ENCODE measurements at places on chromosomes 5 and 9. TPM values are rescaled to one million over a fixed set of nuclear protein-coding genes. Genes with fewer than 3 reads are reported as not detected.

DNA sequence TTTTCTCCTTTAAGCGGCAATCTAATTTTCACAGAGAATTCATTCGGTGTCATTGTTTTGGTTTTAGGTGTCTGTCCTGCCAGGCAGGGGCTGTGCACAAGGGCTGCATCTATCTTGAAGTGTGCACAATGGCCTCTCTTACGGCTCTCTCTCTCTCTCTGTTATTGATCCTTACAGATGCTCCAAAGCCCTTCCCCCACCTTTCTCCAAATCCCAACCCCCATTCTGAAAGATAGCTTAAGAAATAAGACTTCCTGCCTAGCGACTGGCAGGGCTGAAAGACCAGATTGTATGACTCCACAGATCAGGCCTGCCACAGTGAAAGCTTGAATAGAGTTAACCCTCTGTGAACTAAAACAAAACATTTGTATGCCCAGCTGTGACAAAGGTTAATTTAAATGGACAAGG lies 86.5 kb upstream of the NR5A1 start:
- no peak overlapping the region for H3K4me3 ChIP-seq
- H3K27me3 ChIP-seq: no peaks in the 10 kb centered on the region
- peak overlapping the region; percentile 23 for H3K27ac ChIP-seq
- H3K4me1 ChIP-seq: peaks cover 43% of the 10 kb centered on the region
- peak; percentile 42 for DNase-seq
- H3K36me3 ChIP-seq: no peaks in the 10 kb centered on the region

The LRRC19 gene
- not detected for total RNA-seq

- H3K27me3 ChIP-seq: no peaks in the 10 kb centered on the region
- peaks cover 9% of the 10 kb centered on the region for H3K4me1 ChIP-seq
- H3K27ac ChIP-seq: peak overlapping the region; percentile 57
- no peaks in the 10 kb centered on the region for H3K36me3 ChIP-seq
- H3K4me3 ChIP-seq: no peak overlapping the region
- peak; percentile 73 for DNase-seq
Measured at GRCh38 chr9:111891910-111892499, 4.6 kb upstream of the UGCG start.

The CLIC3 gene
- 0.18 TPM for total RNA-seq

The DOCK8 gene
- 49.4 TPM for total RNA-seq

The DAB2 gene
- 27.6 TPM for total RNA-seq

The C5orf58 gene
- 2.4 TPM for total RNA-seq

The STC2 gene
- 21.8 TPM for total RNA-seq

- H3K4me1 ChIP-seq: 0 out of 3 replicates have a peak, but pooled peaks cover 4% of the 10 kb centered on the region
- H3K27me3 ChIP-seq: no peaks in the 10 kb centered on the region
- DNase-seq: no peak
Measured at GRCh38 chr5:141560151-141560550, 58.6 kb downstream of the DIAPH1 start.

DNA sequence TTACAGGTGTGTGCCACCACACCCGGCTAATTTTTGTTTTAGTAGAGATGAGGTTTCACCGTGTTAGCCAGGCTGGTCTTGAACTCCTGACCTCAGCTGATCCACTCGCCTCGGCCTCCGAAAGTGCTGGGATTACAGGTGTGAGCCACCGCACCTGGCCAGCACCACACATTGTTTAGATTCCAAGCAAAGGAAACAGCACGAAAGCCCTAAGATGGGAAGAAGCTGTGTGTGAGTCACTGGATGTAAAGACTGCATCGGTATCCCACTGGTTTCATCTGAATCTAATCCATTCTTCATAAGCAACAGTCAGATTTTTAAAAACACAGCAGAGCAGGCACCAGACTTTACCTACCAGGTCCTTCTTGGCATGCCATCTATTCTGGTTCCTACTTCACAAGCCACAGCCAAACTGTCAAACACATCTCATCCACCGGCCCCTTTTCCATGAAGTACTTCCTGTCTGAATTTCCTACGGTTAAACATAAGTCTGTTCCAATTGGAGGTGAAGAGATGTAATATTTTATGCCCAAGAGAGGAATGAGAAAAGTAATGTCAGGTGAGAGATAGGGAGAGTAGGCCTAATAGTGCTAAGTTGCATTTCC lies 17.4 kb downstream of the UBTD2 start:
- H3K27me3 ChIP-seq: peaks cover 7% of the 10 kb centered on the region
- no peak overlapping the region for H3K27ac ChIP-seq
- H3K4me1 ChIP-seq: no peaks in the 10 kb centered on the region
- H3K36me3 ChIP-seq: no peaks in the 10 kb centered on the region
- H3K4me3 ChIP-seq: no peak overlapping the region

GRCh38 chr9:81596679-81597418 lies 92.5 kb downstream of the TLE1 start:
- H3K4me3 ChIP-seq: no peak overlapping the region
- no peaks in the 10 kb centered on the region for H3K36me3 ChIP-seq
- H3K27ac ChIP-seq: no peak overlapping the region
- DNase-seq: no peak
- no peaks in the 10 kb centered on the region for H3K4me1 ChIP-seq
- H3K27me3 ChIP-seq: no peaks in the 10 kb centered on the region

- H3K27ac ChIP-seq: peak overlapping the region; percentile 99
- no peak overlapping the region for H3K4me3 ChIP-seq
- DNase-seq: no peak
- peaks cover 67% of the 10 kb centered on the region for H3K4me1 ChIP-seq
- H3K27me3 ChIP-seq: no peaks in the 10 kb centered on the region
Measured at GRCh38 chr5:172773481-172774469, 2.8 kb upstream of the DUSP1 start.

GRCh38 chr5:172666251-172666650 lies 25.2 kb downstream of the NEURL1B start:
- H3K27ac ChIP-seq: no peak overlapping the region
- peaks cover 7% of the 10 kb centered on the region for H3K4me1 ChIP-seq
- H3K4me3 ChIP-seq: no peak overlapping the region
- DNase-seq: peak; percentile 55
- H3K36me3 ChIP-seq: no peaks in the 10 kb centered on the region
- peaks cover 68% of the 10 kb centered on the region for H3K27me3 ChIP-seq

DNA sequence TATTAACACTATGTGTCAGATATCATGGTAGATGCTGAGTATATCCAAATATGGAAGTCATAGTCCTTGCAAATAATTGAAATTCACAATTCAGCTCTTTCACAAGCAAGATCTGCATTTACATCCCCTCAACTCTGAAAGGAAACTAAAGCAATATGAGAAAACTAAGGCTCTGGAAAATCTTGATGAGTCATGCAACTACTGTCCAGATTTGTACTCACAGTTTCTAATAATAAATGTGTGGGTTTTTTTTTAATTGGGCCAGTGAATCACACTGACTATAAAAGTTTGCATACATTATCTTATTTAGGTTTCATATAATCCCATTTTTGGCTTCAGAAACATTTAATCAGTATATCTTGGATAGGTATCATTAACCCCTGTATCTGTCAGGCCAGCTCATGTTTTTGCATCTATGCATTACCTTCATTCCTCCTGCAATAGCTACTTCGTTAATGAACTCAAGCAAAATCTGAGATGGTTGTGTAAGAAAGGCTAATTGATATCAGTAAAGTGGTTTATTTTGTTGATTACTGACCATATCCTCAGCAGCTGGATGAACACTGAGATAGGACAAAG lies 58.7 kb upstream of the PRR16 start:
- no peaks in the 10 kb centered on the region for H3K36me3 ChIP-seq
- no peak overlapping the region for H3K27ac ChIP-seq
- H3K27me3 ChIP-seq: no peaks in the 10 kb centered on the region
- no peaks in the 10 kb centered on the region for H3K4me1 ChIP-seq
- no peak overlapping the region for H3K4me3 ChIP-seq
- no peak for DNase-seq

GRCh38 chr5:127587246-127587917 lies 61.5 kb upstream of the CTXN3 start:
- DNase-seq: no peak
- H3K36me3 ChIP-seq: no peaks in the 10 kb centered on the region
- H3K4me1 ChIP-seq: no peaks in the 10 kb centered on the region
- H3K4me3 ChIP-seq: no peak overlapping the region
- no peak overlapping the region for H3K27ac ChIP-seq
- H3K27me3 ChIP-seq: peaks cover 6% of the 10 kb centered on the region

DNA sequence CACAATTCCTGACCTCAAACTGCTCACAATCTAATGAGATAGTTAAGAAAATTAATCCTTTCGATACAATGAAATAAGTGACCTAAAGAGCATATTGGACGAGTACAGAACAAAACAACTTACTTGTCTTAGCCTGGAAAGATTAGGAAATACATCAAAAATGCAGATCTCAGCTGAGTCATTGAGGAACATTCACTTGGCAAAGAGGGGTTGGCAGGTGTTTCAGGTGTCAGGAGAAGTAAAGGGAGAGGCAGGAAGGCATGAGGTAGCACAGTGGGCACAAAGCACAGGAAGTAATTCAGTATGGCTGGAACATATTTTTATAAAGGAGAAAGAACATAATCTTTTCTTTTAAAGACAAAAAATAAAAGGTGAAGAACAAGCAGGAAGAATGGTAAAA lies 628.8 kb upstream of the RGMB start:
- no peaks in the 10 kb centered on the region for H3K4me1 ChIP-seq
- H3K27me3 ChIP-seq: no peaks in the 10 kb centered on the region
- H3K4me3 ChIP-seq: no peak overlapping the region
- H3K36me3 ChIP-seq: no peaks in the 10 kb centered on the region
- DNase-seq: no peak
- no peak overlapping the region for H3K27ac ChIP-seq

GRCh38 chr5:138986186-138986800 lies 111.2 kb upstream of the LRRTM2 start:
- H3K27ac ChIP-seq: no peak overlapping the region
- H3K27me3 ChIP-seq: no peaks in the 10 kb centered on the region
- H3K4me3 ChIP-seq: no peak overlapping the region
- H3K36me3 ChIP-seq: no peaks in the 10 kb centered on the region
- no peak for DNase-seq

The CCDC171 gene
- 0.27 TPM for total RNA-seq

DNA sequence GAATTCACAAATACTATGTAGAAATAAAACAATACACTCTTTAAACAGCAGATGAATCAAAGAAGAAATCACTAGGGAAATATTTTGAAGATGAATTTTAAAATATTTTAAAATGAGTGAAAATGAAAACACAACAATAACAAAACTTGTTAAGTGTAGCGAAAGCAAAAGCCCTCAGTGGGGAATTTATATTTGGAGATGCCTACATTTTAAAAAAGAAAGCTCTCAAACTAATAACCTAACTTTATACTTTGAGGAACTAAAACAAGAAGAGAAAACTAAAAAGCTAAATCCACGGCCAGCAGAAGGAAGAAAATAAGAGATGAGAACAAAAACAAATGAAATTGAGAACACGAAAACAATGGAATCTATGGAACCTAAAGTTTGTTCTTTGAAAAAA lies 22.7 kb downstream of the SPDL1 start:
- DNase-seq: no peak
- peaks cover 25% of the 10 kb centered on the region for H3K36me3 ChIP-seq
- no peaks in the 10 kb centered on the region for H3K4me1 ChIP-seq
- H3K27ac ChIP-seq: no peak overlapping the region

The IFNA21 gene
- not detected for total RNA-seq

The ESM1 gene
- total RNA-seq: not detected

DNA sequence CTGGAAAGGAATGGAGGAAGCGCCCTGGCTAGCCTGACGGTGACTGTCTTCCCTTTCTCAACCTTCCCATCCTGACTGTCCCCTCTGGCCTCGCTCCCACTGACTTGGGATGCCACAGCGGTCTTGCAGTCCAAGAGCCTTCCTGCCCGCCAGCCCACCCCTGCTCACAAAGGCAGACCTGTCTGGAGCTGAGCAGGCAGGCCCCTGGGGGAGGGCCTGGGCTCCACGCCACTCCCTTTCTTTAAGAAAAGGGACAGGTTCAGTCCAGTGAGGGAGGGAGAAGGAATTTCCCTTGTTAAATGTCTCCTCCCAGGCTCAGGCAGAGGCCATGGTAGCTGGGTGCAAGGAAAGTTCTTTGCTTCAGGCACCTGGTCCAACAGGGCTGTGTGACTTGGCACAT lies 18.1 kb downstream of the FGF1 start:
- H3K27ac ChIP-seq: no peak overlapping the region
- no peaks in the 10 kb centered on the region for H3K4me1 ChIP-seq
- no peak for DNase-seq

- H3K27me3 ChIP-seq: no peaks in the 10 kb centered on the region
- H3K4me3 ChIP-seq: no peak overlapping the region
- H3K27ac ChIP-seq: no peak overlapping the region
- peaks cover 99% of the 10 kb centered on the region for H3K36me3 ChIP-seq
Measured at GRCh38 chr5:32405507-32405906, 39.0 kb downstream of the ZFR start.

GRCh38 chr5:149545327-149545726 lies 5.9 kb downstream of the CSNK1A1 start:
- peaks cover 80% of the 10 kb centered on the region for H3K36me3 ChIP-seq
- H3K27ac ChIP-seq: no peak overlapping the region
- no peak overlapping the region for H3K4me3 ChIP-seq

- no peaks in the 10 kb centered on the region for H3K4me1 ChIP-seq
- H3K27ac ChIP-seq: no peak overlapping the region
- no peaks in the 10 kb centered on the region for H3K36me3 ChIP-seq
- DNase-seq: no peak
- H3K4me3 ChIP-seq: no peak overlapping the region
Measured at GRCh38 chr5:15794052-15794985, 294.3 kb downstream of the FBXL7 start.

- no peaks in the 10 kb centered on the region for H3K36me3 ChIP-seq
- no peak overlapping the region for H3K27ac ChIP-seq
- DNase-seq: no peak
- H3K27me3 ChIP-seq: no peaks in the 10 kb centered on the region
Measured at GRCh38 chr5:123543438-123543837, 31.5 kb downstream of the CSNK1G3 start.

DNA sequence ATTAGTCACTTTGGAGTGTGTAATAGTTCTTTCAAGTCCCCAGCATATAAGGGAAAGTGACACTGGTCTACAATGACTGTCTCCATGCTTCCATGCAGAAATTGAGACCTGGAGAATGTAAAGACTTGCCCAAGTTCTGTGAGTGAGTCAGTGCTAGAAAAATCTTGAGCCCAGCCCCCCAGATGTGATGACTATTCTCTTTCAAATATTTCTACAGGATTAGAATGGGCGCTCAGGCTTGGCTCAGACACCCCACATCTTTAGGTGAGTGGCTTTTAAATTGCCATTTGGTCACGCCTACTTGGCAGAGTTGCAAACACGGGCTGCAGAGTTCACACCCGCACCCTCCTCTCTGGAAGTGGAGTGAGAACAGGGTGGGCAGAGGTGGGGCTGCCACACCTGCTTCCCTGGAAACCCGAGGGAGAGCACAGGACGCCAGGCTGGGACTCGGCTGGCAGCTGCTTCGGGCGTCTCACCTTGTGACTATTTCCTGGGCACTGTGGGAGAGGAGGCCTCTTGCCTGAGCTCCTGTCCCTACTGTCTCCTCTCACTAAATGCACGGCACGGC lies 37.6 kb downstream of the ROPN1L start:
- H3K27me3 ChIP-seq: peaks cover 41% of the 10 kb centered on the region
- no peaks in the 10 kb centered on the region for H3K36me3 ChIP-seq

Measured in K562 (cell line).